NCI-H460 (cell line): ENCODE measurements at places on chromosomes 16 and 17. TPM values are rescaled to one million over a fixed set of nuclear protein-coding genes. Genes with fewer than 3 reads are reported as not detected.

The CLEC18A gene
- total RNA-seq = not detected in 2 replicates

The SMPD3 gene
- 0.07 and 0.14 TPM in 2 replicates for total RNA-seq

The NPIPB12 gene
- total RNA-seq = 21.9 and 24.0 TPM in 2 replicates

The VAMP2 gene
- total RNA-seq = 6.0 and 8.0 TPM in 2 replicates

The APOBR gene
- 0.05 TPM in 1 of 2 replicates, not detected in the other for total RNA-seq

The HOXB1 gene
- total RNA-seq = not detected in 2 replicates

The VAT1L gene
- not detected in 2 replicates for total RNA-seq

The PITPNM3 gene
- 0.84 and 1.0 TPM in 2 replicates for total RNA-seq
